ENCODE measurements at places on chromosomes 5 and 9. TPM values are rescaled to one million over a fixed set of nuclear protein-coding genes. Genes with fewer than 3 reads are reported as not detected.

ARHGAP26 gene
- total RNA-seq, result 20.9 TPM

LURAP1L gene
- total RNA-seq, result 2.9 TPM

F2RL2 gene
- 0.25 TPM for total RNA-seq

RETREG1 gene
- total RNA-seq, result not detected

WDR38 gene
- not detected for total RNA-seq

BTF3 gene
- total RNA-seq, result 525 TPM

SH3RF2 gene
- 0.59 TPM for total RNA-seq

SH3GL2 gene
- 0.07 TPM for total RNA-seq
